ENCODE measurements at places on chromosomes 13 and 19.

- peak; percentile 48 for DNase-seq
Observed at GRCh38 chr19:39328046-39328705, 7.5 kb upstream of the LRFN1 start.

GRCh38 chr13:98199480-98199879 is 22.4 kb upstream of the RNF113B start:
- DNase-seq: no peak

- DNase-seq: no peak
Observed at GRCh38 chr13:43196750-43197370, 173.5 kb downstream of the DNAJC15 start.

GRCh38 chr19:43765109-43765876 is 10.5 kb upstream of the SMG9 start:
- no peak for DNase-seq

DNA sequence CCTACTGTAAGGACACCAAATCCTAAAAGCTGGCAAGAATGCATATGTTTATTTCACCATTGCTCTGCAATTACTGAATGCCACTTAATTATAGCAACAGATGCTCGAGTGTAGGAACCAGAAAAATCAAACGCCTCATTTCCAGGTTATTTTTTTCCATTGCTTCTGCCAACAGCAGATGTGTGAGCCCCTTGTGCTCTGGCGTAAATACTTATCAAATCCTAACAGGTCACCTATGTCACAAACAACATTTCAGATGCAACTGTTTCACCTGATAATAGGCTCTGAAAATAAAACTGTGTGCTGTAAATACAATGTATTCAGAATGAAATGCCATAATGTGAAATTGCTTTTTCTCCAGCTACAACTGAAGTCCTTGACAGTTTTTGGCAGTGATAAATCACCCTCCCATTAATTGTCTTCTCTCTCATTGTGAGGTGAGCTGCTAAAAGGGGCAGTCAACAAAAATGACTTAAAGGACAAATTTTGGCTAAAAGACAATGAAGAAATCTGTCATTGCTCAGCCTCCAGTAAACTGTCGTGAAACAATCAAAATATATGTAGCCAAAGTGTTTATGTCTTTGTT is 344.0 kb downstream of the DACH1 start:
- no peak for DNase-seq

DNA sequence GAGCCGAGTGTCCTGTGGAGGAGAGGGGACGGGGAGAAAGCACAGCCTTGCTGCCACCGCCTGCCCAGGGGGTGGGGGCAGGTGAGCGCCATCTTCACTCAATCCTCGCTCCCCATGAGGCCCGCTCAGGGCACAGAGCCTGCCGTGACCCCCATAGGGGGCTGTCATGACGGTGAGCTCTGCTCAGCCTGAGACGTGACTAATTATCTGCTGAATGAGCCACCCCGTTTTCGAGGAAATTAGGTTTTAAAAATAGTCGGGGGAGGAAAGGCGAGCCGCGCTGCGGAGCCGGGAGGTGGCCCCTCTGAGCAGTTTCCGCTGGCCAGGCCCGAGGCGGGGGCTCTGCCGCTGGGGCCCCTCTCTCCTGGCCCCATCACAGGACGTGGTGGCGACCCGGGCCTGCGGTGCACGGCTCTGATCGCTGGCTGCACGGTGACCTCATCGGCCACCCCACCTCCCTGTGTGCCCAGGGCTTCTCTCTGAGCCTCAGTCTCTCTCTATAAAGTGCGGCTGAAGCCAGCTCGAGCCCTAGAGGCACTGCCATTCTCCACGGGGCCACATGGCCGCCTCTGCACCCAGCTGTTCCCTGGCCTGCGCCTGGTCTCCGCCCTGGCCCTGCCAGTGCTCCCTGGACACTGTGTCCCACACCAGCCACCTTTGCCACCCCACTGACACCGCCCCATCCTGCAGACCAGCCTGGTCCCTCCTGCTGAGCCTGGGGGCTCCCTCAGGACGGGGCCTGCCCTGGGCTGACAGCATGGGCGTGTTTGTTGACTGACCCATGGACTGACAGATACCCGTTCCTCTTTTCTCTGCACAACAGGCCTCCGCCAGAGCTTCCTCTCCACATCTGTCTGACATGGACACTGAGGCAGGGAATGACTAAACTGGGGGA is 28.3 kb downstream of the PIP5K1C start:
- no peak for DNase-seq

GRCh38 chr19:39474139-39474620 is 6.5 kb upstream of the TIMM50 start:
- peak; percentile 27 for DNase-seq

- DNase-seq: peak; percentile 64
Observed at GRCh38 chr19:34351382-34351826, 13.6 kb upstream of the GPI start.

- no peak for DNase-seq
Observed at GRCh38 chr19:16614941-16615340, 13.1 kb downstream of the MED26 start.

Measured in NK-92 treated with Interleukin-12 subunit alpha and Interleukin-12 subunit beta, amount 100 ng/mL, for 24 hours (cell line).